AG08395 (cell line): ENCODE measurements at places on chromosomes 11 and 22.

- DNase-seq: peak; percentile 47
These were observed 71.3 kb downstream of the BCR start for GRCh38 chr22:23251445-23252093.

DNA sequence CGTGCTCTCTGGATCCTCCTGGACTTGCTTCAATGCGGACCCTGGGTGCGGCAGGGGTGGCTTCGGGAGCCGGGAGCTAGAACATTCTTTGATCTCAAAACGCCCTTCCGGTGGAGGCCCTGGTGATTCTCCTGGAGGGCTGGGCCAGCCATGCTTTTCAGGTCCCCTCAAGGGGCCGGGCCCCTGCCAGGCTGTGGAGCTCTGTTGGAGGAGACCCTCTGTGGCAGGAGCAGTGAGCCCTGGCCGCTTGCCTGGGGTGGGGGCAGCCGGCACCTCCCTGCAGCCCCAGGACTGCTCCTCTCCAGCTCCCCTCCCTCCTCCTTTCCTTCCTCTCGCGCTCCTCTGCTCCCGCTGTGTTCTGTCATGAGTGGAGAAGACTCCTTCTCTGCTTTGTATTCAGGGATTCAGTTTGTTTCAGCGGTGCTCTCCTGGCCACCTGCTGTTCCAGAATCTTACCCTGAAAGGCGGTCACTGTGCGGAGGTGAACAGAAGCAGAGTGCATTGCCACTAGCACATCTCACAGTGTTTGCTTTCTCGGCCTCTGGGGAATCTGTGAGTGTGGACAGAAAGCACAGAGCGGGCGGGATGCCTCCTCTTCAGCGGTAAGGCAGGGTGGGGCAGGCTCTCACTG is 289.1 kb downstream of the TBC1D22A start:
- no peak for DNase-seq

- no peak for DNase-seq
These were observed 200.2 kb downstream of the BRD1 start for GRCh38 chr22:49627217-49628181.

DNA sequence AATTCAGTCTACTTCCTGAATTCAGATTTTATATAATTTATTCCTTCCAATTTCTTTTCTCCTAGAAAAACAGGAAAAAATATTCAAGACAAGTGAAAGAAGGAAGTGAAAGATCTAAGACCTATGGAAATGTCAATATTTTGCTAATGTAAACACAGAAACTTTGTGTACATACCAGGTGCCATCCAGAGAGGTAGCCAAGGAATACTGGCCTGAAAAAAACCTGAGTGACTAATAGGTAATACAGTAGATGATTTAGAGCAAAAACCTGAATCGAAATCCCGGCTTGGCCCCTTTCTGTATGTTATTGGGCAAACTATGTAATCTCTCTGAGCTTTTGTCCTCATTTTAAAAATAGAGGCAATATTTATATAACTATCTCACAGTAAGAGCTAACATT is 59.2 kb upstream of the FSHB start:
- DNase-seq: no peak

- DNase-seq: no peak
These were observed 152.5 kb upstream of the POU2AF2 start for GRCh38 chr11:111093061-111093460.

DNA sequence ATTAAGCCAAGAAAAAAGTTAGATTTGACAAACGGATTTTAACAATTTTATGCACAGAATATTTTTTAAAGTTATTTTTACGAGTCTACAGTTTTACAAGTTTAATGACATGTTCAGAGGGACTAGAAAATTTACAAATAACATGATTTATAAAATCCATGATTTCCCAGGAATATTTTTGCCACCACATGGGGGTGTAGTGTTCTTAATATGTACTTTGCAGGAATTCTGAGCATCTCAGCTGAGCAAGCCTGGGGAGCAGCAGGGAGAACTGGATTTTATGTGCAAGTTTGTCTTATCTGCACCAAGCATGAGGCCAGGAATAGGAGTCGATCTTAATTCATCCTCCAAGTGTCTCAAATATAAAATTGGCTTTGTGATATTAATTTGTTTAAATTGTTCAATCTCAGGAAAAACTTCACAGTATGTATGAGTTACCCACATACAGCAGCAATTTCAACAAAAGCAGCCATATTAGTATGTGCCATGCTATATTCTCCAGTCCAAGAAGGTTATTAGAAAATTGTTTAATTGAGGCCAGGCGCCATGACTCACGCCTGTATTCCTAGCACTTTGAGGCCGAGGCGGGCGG is 826.3 kb downstream of the DLG2 start:
- peak; percentile 60 for DNase-seq

DNA sequence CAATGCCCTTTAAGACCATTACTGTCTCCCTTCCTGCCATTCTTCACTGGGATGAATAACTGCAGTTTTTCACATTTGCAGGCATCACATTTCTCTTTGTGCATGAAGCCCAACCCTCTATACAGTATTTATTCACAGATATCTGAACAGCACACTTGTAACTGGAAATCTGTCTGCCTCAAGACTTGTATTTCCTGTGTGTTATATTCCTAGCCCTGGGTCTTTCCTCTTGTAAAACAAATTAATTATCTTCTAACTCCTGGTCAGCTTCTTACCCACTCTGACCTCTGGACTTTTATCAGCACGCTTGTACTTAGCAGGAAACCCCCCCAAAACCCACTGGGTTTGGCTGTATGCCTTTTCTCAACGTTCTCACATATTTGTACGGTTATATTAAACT is 2.0 kb downstream of the CSRP3 start:
- DNase-seq: no peak

DNA sequence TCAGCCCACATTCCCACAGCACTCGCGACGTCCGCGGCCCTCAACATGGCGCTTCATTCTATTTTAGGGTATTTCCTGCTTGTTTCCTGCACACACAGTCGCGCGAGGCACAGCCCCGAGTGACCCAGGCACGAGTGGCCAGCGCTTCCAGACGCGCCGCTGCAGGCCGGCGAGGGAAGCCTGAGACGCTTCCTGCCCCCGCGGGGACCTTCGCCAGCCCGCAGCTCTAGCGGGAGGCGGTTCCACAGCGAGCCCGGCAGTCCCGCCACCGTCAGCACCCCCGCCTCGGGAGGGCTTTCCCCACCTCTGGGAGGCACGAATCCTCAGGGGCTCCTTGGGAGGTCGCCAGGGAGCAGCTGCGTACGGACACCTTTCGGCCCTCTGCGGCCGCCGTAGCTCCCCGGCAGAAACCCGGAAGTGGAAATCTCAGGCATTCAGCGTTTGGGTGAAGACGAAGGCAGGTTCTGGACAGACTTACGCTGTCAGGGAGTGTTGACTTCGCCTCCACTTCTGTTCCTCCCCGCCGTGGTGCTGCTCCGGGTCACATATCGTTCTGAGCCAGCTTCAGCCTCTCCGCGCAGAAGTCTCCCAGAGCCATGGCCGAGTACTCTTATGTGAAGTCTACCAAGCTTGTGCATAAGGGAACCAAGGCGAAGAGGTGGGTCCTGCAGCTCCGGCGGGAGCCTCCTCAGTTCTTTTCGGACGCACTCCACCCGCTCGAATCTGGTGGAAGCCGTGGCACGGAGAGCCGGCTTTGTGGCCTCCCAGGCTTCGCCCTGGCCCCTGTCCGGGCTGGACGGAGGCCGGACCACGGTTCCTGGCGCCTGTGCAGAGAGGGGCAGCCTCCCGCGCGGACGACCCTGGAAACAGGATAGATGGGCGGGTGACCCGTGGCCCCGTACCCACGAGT is 2925.9 kb upstream of the OR11H1 start:
- no peak for DNase-seq
